ENCODE measurements at places on chromosomes 6 and 20.

DNA sequence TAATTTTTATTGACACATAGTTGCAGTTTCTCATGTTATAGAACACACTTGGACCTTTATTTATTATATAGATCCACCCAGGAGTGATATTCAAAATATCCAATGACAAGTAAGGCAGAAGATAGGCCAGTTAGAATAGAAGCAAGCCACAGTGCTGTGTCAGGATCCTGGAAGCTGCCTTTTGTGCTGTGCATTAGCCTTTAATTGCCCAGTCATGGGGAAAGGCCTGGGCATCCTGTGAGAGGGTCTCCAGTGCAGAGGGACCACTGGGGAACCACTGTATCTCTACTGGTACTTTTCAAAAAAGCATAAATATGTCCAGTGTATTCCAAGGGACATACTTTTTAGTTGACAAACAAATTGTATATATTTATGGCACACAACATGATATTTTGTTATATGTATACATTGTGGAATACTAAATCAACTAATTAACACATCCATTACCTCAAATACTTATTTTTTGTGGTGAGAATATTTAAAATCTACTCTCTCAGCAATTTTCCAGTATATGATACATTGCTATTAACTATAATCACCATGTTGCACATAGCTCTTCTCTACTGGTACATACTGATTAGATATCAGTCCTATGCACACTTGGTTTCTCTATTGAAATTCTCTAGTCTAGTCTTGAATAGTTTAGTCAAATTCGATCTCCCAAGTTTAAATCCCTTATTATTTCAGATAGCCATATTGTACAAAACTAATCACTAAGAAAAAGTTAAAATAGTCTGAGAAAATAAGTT is 59.5 kb downstream of the CDC40 start:
- no peak for DNase-seq

DNA sequence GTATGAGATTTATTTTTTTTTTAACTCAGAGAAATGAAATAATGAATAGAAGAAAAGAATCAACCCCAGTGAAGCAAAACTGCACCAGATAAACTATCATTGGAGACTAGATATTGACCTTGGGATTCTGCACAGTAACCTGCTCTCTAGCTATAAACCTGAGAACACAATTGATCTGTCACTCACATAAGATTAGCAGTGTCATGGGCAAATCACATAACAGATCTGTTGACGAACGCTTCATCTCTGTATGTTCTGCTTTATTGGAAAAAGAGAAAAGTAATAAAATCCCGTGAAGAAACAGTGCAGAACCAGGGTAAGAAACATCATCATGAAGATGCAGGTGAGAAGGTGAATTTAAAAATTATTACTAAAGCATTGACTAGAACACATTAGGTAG is 52.8 kb upstream of the RGS17 start:
- no peak for DNase-seq

DNA sequence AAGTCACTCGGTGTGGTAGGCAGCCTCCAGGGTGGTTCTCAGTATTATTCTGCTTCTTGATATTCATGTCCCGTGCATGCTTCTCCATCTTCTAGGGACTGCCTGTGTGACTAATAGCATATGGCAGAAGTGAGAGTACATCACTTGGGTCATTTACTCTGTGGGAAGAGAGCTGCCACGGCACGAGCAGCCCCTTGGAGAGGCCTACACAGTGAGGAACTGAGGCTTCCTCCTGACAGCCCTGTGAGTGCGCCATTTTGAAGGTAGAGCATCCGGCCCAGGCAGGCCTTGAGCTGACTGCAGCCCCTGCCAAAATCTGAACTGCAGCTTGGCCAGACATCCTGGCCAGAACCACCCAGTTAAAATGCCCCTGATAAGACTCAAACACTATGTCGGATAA is 17.3 kb upstream of the MCUR1 start:
- no peak for DNase-seq

DNA sequence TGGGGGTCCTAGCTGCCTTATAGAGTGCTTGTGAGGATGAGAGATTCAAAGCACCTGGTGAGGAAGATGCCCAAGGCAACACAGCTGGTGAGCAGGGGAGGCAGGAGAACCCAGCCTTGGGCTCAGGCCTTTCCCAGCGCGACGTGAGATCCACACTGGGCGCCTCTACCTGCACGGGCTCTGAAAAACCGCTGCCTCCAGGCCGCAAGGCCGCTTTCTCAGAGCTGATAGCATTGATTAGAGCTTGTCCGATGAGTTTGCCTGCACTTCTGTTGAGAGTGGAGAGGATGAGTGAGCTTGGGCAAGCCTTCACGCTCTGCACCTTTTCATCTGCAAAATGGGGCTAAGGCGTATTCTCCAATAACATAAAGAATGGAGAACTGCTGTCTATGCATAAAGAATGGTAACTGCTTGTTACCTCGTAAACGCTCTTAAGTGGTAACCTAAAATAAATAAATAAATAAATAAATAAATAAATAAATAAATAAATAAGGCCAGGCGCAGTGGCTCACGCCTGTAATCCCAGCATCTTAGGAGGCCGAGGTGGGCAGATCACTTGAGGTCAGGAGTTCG is 916 bp downstream of the PABPC1L start:
- DNase-seq = no peak

DNA sequence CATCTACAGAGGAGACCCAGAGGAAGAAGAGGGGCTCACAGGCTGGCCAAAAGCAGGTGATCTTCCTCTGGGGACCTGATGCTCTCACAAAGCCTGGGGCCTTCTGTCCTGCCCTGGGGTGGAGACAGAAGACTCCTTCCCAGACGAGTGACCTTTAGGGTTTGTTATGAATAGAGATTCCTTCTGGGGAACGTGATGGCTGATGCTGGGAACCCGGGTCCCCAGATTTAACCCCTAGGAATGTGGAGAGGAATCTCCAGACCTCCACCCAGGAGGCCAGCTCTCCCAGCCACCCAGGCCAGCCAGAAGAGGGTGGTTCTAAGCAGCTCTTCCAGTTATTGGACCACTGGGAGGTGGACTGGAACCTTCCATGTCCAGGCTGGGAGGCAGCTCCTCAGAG is 16.8 kb upstream of the CCN5 start:
- no peak for DNase-seq

DNA sequence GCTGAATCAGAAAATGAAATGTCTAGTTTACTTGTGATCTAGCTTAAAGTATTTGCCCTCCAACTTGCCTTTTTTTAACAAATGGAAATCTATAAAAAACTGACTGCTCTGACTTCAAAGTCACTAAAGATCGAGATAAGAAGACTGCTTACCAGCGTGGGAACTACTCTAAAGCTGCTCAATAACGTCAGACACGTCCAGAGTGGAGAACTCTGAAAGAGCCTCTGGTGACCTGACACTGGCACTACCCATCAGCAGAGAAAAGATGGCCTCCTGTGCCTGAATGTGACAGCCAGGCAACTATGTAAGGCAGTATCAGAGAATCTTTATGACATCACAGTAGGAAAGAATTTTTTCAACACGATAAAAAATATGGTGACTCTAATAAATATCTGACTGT is 202.1 kb upstream of the SHLD1 start:
- no peak for DNase-seq

- DNase-seq = no peak
Observed at GRCh38 chr6:148854096-148854495, 107.3 kb downstream of the UST start.

GRCh38 chr6:137116807-137117206 is 56.6 kb downstream of the IL22RA2 start:
- no peak for DNase-seq

DNA sequence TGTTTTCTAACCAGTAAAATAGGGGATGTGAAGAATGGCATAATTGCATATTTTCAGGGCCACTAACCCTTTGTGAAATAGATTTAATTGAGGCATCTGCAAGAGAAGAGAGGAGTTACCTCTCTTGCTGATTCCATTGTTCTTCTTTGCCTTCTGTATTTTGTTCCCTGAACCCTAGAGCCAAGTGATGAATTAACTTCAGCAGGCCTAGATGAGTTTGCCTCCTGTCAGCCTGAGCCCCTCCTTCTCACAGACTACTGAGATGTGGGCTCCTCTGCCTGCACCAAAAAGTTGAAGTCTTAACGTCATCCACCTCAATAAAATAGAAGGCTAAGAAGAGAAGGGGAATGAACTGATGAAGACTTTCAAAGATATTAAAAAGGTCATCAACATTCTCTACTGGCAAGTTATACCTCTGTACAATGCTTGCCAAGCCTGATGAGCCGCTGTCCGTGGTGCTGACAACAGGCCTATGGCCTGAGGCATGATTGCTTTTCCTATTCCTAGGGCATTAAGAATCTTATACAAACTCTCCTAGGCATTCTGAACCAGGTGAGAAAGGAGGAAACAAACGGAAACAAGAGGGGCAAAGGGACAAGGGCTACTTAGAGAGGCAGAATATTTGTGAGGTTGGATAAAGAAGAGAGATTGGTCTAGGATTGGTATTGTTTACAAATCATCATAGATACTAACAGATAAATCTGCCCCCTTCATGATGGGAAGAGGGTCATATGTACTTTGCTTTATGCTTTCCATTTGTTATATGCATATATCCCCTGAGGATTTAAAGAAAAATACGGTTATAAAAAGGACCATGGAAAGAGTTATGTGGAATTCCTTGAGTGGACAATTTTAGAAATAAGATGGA is 46.8 kb downstream of the CD24 start:
- no peak for DNase-seq

- DNase-seq = no peak
Observed at GRCh38 chr6:45916692-45917091, 99.0 kb downstream of the CLIC5 start.

GRCh38 chr6:402901-403658 is 11.5 kb downstream of the IRF4 start:
- DNase-seq = no peak

- DNase-seq = no peak
Observed at GRCh38 chr6:4920914-4921410, 82.9 kb downstream of the RPP40 start.

DNA sequence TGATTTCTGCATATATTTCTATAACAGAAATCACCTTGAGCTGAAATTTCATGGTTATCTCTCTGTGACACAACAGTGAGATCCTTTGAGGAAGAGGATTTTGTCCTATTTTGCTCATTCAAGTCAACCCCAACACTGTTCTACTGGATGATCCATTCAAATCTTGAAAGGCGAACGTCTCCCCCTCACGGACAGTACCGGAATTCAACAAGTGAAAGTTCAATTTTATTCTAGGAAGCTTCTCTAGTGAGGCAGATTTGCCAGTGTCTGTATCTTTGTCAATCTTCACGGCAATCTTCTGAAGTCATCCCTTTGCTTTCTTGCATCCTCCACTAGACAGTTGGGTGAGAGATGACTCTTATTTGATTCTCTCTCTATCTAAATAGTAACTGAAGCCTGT is 91.7 kb upstream of the PDE7B start:
- no peak for DNase-seq

GRCh38 chr6:142810952-142811514 is 133.9 kb downstream of the HIVEP2 start:
- peak; percentile 13 for DNase-seq

- no peak for DNase-seq
Observed at GRCh38 chr20:24481173-24481572, 11.7 kb downstream of the SYNDIG1 start.

- DNase-seq = no peak
Observed at GRCh38 chr6:54706844-54707605, 139.5 kb upstream of the FAM83B start.

GRCh38 chr20:50731055-50731929 is at the start of gene PARD6B:
Gene PARD6B (plus strand): TSS chr20:50731580. CDS start chr20:50731787, 207 bp downstream.
- DNase-seq = peak; percentile 99

DNA sequence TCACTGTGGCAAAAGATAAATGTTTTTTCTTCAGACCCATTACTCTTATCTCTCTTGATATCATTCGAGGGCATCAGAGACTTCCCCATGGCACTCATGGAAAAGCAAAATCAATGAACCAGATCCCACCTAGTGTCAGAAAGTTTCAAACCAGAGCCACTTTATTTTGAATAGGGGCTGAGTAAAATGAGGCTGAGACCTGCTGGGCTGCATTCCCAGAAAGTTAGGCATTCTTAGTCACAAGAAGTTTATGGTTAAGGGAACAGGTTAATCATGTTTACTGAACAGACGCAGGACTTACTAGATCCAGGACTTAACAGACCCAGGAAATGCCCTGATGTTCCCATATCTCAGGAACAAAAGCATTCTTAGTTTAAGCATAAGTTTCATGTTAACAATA is 369.9 kb downstream of the BTBD3 start:
- no peak for DNase-seq

GRCh38 chr6:22940581-22941290 is 371.4 kb downstream of the HDGFL1 start:
- no peak for DNase-seq

- no peak for DNase-seq
Observed at GRCh38 chr6:113944701-113945100, 26.2 kb downstream of the HDAC2 start.

DNA sequence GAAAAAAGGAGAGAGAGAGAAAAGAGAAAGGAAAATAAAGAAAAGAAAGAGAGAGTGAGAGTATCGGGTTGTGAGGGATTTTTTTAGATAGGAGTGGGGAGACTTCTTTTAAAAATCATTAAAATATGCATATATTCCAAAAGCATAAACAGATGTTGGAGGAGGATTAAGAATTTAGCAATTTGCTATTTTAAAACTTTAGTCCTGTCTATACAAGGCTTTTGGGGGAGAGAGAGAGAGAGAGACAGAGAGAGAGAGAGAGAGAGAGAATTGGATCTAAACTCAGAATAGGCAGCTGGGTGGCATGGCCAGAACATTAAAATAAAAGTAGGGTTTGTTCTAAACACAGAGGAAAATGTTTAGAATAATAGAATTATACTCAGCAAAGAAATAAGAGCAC is 72.1 kb downstream of the SOD2 start:
- DNase-seq = no peak

- no peak for DNase-seq
Observed at GRCh38 chr6:163750431-163751031, 336.0 kb downstream of the QKI start.

GRCh38 chr20:19078448-19079373 is 133.7 kb upstream of the SLC24A3 start:
- DNase-seq = no peak

DNA sequence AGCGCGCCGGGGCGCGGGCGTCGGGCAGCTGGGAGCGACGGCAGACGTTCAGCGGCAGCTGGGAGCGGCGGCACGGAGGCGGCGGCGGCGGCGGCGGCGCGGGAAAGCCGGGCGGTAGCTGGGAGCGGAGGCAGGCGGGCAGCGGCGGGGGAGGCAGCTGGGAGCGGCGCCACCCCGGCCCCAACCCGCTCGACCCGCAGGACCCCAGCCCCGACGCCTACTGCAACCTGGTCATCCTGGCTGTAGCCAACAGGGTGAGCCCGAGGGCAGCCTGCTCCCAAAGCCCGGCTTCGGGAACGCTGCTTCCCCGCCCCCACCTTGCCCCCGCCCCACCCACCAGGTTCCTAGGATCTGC is 8.9 kb downstream of the CCM2L start:
- DNase-seq = no peak

GRCh38 chr6:109229536-109229935 is 134.2 kb downstream of the CEP57L1 start:
- DNase-seq = no peak
